Suprapubic skin (tissue), 4 donors: ENCODE measurements at places on chromosomes 11 and 22.

- DNase-seq: no peak
Observed at GRCh38 chr11:70467201-70468085, 69.1 kb downstream of the CTTN start.

DNA sequence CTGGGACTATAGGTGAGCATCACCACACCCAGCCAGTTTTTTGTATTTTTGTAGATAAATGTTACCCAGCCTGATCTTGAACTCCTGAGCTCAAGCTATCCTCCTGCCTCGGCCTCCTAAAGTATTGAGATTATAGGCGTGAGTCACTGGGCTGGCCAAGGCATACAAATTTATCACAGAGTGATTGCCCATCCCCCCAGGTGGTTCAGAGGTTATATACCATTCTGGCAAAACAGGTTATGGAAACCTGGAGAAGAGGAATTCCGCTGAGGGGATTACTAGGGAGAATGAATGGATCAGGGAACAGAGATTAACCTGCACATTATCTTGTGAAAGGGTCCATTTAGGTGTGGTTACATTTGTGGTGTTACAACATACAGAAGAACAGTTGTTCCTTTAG is 8.1 kb downstream of the ATG13 start:
- DNase-seq: no peak

GRCh38 chr22:42994917-42995562 is 19.9 kb downstream of the PACSIN2 start:
- DNase-seq: peak; percentile 71

- no peak for DNase-seq
Observed at GRCh38 chr11:115423728-115424459, 80.3 kb downstream of the CADM1 start.

- DNase-seq: no peak
Observed at GRCh38 chr11:30128269-30128932, 102.4 kb upstream of the FSHB start.

DNA sequence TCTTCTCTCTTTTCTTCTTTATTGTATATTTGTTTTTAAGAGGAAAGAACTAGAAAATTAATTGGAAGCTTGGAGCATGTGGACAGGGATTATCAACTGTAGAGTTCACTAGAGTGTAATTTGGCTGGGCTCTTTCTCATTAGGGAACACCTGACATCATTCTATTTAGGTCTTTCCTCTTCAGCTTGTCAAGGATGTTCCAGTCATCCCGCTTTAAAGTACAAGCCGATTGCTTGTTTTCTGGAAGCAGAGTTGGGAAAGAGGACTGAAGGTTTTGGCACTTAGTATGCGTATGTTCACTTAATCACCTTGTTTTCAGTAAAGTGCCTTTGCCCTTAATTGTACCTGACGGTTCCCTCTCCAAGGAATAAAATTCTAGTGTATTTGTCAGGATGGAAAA is 111.6 kb downstream of the WNT11 start:
- DNase-seq: no peak

DNA sequence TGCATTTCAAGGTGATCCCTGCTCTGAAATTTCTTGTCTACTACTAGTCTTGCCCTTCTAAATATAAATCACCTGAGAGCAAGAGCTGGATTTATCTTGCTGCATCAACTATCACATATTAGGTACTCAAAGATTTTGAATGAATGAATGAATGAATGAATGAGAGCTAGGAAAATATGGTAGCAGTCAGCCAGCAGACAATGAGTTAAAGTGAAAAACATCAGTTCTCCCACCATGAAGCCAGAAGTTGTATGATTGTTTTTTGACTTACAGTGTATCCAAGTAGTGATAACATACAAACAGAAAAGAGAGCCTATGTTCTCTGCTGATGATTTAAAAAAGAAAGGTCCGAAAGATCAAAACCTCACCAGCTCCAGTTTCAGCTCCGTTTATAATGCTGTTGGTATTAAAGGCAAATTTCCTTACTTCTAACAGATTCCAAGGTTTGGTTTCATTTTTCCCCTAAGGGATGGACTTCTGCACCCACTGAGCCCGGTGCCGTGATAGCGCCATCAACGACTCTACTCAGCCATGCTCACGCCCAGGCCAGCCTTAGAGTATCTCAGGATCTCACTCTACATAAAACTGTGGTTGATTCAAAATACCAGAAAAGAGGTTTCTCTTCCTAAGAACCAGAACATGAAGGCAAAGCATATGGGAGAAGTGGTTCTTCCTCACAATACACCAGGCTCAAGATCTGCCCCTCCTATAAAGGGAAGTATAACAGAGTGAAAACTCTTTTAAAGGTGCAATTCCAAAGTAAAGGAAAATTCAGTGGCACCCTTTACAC is 92.0 kb downstream of the SGSM3 start:
- no peak for DNase-seq
